HepG2 (cell line): ENCODE measurements at places on chromosomes 12 and 14. TPM values are rescaled to one million over a fixed set of nuclear protein-coding genes. Genes with fewer than 3 reads are reported as not detected.

SALL2 gene
- 4.9 and 7.6 TPM in 2 replicates for total RNA-seq

CCDC60 gene
- total RNA-seq: not detected in 2 replicates

DNA sequence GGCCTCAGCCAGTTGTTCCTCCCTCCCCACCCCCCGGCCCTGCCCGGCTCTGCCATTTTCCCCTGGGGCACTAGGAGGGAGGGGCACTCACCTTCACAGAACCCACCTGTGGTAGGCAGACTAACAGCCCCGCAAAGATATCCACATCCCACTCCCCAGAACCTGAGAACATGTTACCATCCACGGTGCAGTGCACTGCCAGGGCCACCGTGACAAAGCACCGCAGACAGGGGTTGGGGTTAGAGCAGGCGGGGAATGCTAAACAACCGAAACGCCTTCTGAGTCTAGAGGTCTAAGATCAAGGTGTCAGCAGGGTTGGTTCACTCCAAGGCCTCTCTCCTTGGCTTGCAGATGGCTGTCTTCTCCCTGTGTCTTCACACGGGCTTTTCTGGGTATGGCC is 57.4 kb upstream of the NCOR2 start:
- peaks cover 17% of the 10 kb centered on the region for H3K4me1 ChIP-seq
- H3K27ac ChIP-seq: no peak overlapping the region
- H3K27me3 ChIP-seq: peaks cover 2% of the 10 kb centered on the region; the same call in 1 of the 2 replicates
- no peak overlapping the region for H3K4me3 ChIP-seq

GRCh38 chr12:54164387-54165145 is 24.2 kb downstream of the SMUG1 start:
- H3K36me3 ChIP-seq: no peaks in the 10 kb centered on the region
- H3K27ac ChIP-seq: no peak overlapping the region
- no peak for DNase-seq
- H3K27me3 ChIP-seq: no peaks in the 10 kb centered on the region
- H3K4me3 ChIP-seq: no peak overlapping the region

- no peak overlapping the region for H3K4me3 ChIP-seq
- peak overlapping the region; percentile 59 for H3K27ac ChIP-seq
These were observed 47.4 kb upstream of the FLRT2 start for GRCh38 chr14:85482552-85482951.

ASB2 gene
- 0.46 and 0.82 TPM in 2 replicates for total RNA-seq

DNA sequence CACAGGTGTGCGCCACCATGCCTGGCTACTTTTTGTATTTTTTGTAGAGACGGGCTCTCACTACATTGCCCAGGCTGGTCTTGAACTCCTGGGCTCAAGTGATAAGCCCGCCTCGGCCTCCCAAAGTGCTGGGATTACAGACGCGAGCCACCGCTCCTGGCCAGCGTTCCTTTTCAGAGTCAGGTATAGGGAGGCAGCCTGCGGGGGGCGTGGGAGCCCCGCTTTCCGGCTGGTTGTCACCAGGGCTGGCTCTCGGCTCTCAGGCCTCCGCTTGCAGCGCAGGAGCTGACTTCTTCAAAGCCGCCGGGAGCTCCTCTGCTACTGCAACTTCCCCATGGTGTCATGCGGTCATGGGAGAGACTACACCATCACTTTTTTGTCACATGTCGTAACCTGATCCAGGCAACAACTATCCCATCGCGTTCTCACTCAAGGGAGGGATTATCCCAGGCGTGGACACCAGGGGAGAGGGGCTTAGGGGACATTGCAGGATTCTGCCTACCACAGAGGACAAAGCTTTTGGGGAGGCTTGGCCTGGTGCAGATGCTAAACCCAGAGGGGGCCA is 129.4 kb downstream of the SCARB1 start:
- no peak overlapping the region for H3K4me3 ChIP-seq
- H3K36me3 ChIP-seq: no peaks in the 10 kb centered on the region
- peak; percentile 91 for DNase-seq
- peaks cover 84% of the 10 kb centered on the region for H3K4me1 ChIP-seq
- no peaks in the 10 kb centered on the region for H3K27me3 ChIP-seq
- H3K27ac ChIP-seq: no peak overlapping the region

OTOGL gene
- total RNA-seq: not detected in 2 replicates

REP15 gene
- total RNA-seq: 0.64 and 1.0 TPM in 2 replicates

DNA sequence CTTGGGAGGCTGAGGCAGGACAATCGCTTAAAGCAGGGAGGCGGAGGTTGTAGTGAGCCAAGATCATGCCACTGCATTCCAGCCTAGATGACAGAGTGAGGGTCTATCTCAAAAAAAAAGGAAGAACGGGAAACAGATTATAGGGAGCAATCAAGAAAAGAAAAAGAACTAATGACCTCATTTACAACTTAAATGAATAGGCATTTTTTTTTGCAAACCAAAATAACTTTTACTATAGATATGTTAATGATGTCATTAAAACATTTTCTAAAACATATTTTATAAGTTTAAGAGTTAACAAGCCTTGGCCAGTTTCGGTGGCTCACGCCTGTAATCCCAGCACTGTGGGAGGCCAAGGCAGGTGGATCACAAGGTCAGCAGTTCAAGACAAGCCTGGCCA is 6.8 kb upstream of the RESF1 start:
- H3K27me3 ChIP-seq: no peaks in the 10 kb centered on the region
- no peak overlapping the region for H3K4me3 ChIP-seq
- no peaks in the 10 kb centered on the region for H3K36me3 ChIP-seq
- no peak for DNase-seq
- H3K27ac ChIP-seq: no peak overlapping the region
- H3K4me1 ChIP-seq: peaks cover 28% of the 10 kb centered on the region

DNA sequence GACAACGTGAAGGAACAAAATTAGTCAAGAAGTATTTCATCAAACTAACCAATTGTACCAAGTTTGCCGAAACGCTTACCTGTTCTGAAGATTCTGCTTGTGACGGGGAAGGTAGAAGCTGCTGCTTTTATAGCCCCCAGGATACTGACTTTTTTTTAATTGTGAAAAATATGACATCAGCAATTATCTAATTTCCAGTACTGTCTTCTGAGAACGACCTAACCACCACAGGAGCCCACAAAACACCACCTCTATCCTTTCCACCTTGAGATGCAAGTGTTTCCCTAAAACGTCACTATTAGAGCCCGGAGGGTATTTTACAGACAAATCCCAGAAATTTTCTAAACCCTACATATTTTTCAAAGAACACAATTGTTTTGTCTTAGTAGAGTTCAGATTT is at the start of gene IL22:
Gene IL22, minus strand, starts transcription at position 101 of the 400 bp plus-strand sequence. CDS start 156 bp downstream, outside the sequence.
- no peaks in the 10 kb centered on the region for H3K36me3 ChIP-seq
- no peaks in the 10 kb centered on the region for H3K4me1 ChIP-seq
- no peaks in the 10 kb centered on the region for H3K27me3 ChIP-seq

DNA sequence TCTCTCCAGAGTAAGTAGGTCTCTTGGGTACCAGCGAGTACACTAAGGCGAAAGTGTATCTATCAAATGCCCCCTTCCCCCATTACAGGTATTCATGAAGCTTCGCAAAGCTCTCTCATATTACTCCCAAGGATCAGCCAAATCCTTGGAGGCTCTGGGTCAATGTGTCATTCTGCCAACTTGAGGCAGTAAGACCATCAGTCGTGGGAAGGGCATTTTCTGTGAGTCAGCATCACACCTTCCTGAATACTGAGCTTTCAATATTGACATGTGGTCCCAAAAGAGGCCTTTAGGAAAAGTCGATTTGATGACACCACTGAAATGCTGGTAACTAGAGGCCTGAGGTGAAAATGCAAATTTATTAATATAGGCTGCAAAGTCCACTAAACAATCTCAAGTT is 323.9 kb downstream of the LRIG3 start:
- no peaks in the 10 kb centered on the region for H3K36me3 ChIP-seq

- H3K4me3 ChIP-seq: no peak overlapping the region
- no peaks in the 10 kb centered on the region for H3K4me1 ChIP-seq
- DNase-seq: no peak
- no peaks in the 10 kb centered on the region for H3K27me3 ChIP-seq
- H3K27ac ChIP-seq: no peak overlapping the region
These were observed 27.1 kb downstream of the ALDH1L2 start for GRCh38 chr12:105057174-105057573.

OTX2 gene
- total RNA-seq: not detected in 2 replicates

PPP1R36 gene
- total RNA-seq: 0.11 TPM in 1 of 2 replicates, not detected in the other

TAS2R8 gene
- 0.09 TPM in 1 of 2 replicates, not detected in the other for total RNA-seq

GPR135 gene
- 0.62 and 1.3 TPM in 2 replicates for total RNA-seq

- no peaks in the 10 kb centered on the region for H3K36me3 ChIP-seq
- no peaks in the 10 kb centered on the region for H3K4me1 ChIP-seq
- no peak overlapping the region for H3K27ac ChIP-seq
- DNase-seq: no peak
These were observed 22.2 kb downstream of the COX8C start for GRCh38 chr14:93368996-93369712.

GRCh38 chr14:94713115-94713514 is 56.8 kb downstream of the GSC start:
- no peak overlapping the region for H3K27ac ChIP-seq
- peaks cover 2% of the 10 kb centered on the region; the same call in 1 of the 2 replicates for H3K27me3 ChIP-seq
- DNase-seq: no peak
- no peak overlapping the region for H3K4me3 ChIP-seq

- H3K4me3 ChIP-seq: no peak overlapping the region
- peaks cover 12% of the 10 kb centered on the region; the same call in 2 of the 3 replicates for H3K36me3 ChIP-seq
- H3K27me3 ChIP-seq: no peaks in the 10 kb centered on the region
- no peak overlapping the region for H3K27ac ChIP-seq
- H3K4me1 ChIP-seq: no peaks in the 10 kb centered on the region
These were observed 113.7 kb downstream of the NCOR2 start for GRCh38 chr12:124453419-124454351.
